ENCODE measurements at places on chromosomes 2 and 18.

- DNase-seq, result no peak
Measured at GRCh38 chr2:98809116-98809515, 78.2 kb upstream of the MGAT4A start.

DNA sequence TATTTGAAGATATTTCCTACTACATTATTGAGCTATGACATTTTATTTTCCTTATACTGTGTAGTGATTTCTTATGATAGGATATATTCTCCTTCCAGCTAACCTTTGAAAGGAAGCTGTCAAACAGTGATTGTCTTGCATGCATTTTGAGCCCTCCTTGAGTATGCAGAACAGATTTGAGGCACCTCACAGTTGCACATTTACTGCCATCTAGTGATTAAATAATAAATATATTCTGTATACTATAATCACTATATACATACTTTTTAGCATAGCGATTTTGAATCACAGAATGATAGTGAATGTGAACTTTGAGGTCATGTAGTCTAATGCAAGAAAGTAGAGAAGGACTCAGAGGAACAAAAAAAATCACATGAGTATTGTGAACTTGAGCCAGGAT lies 268.4 kb upstream of the CDH19 start:
- DNase-seq, result no peak

GRCh38 chr18:58005011-58005410 lies 39.0 kb upstream of the NEDD4L start:
- no peak for DNase-seq

GRCh38 chr2:190947711-190948251 lies 66.2 kb downstream of the STAT1 start:
- no peak for DNase-seq

DNA sequence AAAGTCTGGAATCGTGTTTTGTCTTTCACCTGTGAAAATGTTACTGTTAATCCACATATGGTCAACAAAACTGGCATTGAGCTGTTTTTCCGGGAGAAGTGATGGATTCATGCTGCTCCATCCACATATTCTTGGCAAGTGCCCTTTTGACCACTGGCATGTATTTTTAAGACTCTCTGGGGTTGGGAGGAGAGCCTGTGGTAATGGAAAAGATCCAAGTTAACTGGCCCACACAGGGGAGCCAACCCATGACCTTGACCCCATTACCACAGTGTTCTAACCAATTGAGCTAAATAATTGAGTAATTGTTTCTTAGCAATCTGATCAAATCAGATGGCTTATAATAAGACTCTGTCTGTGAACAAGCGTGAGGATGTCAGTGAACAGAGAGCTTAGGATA lies 296.2 kb upstream of the NRP2 start:
- DNase-seq, result no peak

DNA sequence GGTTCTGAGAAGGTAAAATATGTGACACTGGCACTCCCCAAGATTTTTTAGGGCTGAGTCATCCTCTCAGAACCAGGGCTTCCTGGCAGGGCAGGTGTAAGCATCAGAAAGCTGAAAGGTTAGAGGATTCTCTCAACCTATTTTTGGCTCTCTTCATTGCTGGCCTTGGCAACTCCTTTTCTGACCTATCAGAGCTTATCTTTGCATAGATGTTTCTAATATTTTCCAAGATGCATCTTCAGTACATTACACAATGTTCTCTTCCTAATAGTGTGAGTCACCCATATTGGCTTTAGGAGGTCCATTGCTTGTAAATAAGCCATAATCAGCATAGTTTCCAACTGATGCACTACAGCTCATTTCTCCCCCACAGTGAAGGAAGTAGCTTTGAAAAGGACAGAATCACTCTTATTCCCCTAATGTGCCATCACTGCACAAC lies 2008.4 kb upstream of the PIK3C3 start:
- DNase-seq, result no peak

DNA sequence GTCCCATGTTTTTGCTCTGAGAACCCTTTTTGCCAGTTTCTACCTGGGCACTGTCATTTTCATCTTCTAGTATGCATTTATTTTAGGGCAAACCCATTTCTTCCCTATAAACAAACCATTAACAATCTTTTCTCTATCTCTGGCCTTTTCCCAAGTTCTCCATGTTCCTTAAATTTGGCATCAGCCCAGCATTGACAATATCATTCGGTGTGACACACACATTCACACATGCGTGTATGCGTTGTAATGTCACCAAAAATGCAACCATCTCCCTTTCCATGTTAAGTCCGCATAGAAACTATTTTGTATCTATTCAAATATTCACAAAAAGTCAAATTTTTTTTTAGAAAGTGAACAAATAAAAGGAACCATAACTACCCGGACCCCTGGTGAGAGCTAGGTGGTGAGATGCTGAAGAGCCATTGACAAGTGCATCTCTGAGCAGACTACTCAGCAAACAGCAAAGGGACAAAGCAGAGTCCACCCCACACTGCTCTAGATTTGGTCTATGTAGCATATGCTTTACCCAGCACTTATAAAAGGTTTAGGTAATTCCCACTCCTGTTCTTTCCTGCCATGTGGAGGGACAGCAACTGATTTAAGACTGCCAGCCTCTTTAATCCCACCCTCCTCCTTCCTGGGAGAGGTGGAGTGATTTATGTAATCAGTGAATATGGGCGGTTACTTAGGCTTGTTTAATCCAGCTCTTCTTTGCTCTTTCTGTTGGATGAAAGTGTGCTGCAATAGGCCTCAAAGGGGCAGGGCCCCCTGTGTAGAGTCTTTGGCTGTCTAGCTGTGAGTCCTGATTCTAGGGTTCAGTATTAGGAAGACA lies 124.1 kb downstream of the METTL8 start:
- DNase-seq, result no peak

GRCh38 chr2:74755386-74755785 lies 78.5 kb upstream of the HK2 start:
- no peak for DNase-seq

GRCh38 chr18:10490401-10491165 lies 35.2 kb upstream of the NAPG start:
- DNase-seq, result peak; percentile 44

DNA sequence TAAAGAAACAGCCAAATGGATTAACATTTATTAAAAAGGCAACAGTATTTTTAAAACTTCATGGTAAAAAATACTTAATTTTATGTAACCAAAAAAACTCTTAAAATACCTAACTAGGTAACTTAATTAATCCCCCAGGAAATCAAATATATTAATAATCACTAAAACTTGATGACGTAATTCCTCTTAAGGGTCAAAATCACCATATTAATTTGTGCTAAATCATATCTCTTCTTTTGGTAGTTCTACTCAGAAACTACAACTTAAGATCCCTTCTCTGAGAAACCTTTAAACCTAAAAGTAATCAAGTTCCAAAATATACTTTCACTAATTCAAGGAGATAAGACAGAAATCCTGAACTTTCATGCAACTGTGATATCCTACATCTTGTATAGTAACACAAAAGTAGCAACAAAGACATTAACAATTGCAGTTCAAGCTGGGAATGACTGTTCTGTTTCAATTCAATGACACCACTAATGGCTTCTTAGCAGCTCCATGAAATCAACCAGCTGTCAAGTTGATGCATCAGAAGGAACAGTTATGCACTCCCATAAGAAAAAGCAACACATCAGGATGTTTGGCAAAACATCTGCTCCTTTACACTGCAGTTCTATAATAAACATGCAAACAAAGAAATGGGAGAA lies 4.0 kb downstream of the BAZ2B start:
- no peak for DNase-seq

GRCh38 chr2:39706945-39707344 lies 41.2 kb downstream of the TMEM178A start:
- DNase-seq, result no peak

DNA sequence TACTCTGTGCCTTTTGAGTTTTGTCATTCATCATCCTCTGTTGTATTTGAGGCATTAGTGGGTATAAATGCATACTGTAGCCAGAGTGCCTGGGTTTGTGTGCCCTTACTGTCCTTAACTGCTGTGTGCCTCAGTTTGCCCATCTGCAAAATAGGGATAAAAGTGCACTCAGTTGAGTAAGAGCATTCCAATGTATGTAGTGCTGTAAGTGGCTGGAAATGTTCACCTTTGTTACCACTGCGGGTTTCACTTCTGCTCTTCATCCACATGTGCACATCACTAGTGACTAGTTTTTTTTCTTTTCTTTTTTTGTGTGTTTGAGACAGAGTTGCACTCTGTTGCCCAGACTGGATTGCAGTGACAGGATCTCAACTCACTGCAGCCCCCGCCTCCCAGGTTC lies 39.9 kb downstream of the PLEKHB2 start:
- no peak for DNase-seq

DNA sequence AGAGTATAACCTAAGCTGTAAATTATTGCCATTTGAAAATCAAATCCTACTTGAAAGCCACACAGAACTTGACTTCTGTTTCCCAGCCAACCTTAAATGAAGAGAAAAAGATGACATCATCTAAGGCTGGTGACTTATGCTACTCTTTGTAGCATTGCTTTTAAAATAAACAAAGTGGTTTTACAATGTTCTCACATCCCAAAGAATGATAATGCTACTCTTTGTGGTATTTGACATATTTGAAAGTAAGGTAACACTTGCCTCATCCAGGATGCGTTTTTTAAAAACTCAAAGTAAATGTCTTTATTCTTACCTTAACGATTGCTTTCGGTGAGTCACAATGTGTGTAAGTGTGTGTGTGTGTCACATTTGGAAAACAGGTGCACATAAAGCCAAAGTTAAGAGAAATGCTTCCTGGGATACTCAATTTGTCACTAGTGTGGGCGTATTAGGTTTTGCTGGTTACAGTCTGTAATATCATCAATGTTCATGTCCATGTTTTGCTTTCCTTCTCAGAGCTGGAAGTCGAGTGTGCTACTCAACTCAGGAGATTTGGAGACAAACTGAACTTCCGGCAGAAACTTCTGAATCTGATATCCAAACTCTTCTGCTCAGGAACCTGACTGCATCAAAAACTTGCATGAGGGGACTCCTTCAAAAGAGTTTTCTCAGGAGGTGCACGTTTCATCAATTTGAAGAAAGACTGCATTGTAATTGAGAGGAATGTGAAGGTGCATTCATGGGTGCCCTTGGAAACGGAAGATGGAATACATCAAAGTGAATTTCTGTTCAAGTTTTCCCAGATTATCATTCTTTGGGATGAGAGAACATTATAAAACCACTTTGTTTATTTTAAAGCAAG lies 2.6 kb downstream of the PMAIP1 start:
- no peak for DNase-seq

DNA sequence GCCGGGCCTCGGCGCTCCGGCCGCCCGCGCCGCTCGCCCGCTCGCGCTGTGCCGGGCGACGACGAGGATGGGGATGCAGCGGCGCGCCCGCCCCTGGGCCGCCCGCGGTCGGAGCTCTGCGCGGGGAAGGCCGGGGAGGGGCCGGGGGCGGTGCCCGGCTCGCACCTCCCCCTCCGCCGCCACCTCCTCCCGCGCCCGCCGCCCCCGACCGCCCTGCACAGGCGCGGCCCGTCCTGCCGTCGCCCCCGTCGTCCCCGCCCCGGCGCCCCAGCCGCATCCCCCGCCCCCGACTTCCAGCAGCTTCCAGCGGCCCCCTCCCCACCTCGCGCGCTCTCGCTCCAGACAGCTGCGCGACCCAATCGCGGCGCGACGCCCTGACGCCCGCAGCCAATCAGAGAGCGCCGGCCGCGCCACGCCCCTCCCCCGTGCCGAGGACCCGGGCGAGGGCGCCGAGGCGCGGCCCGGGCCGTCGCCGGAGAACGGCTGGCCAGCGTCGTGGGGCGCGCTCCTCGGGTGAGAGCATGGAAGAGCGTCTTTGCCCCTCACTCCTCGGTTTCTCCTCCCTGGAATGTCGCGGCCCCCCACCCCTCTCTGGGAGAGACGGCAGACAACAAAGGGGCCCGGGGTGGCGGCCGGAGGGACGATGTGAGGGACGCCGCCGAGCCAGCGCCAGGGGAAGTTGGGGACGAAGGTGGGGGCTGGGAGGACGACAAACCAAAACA lies at the start of gene MBOAT2:
MBOAT2 (minus strand) TSS at position 69 of the 722 bp plus-strand sequence. CDS start 70 bp downstream, outside the sequence.
- peak; percentile 87 for DNase-seq

- DNase-seq, result no peak
Measured at GRCh38 chr18:10399465-10399864, 55.0 kb upstream of the APCDD1 start.

- DNase-seq, result no peak
Measured at GRCh38 chr2:26011990-26012856, 21.7 kb upstream of the RAB10 start.

DNA sequence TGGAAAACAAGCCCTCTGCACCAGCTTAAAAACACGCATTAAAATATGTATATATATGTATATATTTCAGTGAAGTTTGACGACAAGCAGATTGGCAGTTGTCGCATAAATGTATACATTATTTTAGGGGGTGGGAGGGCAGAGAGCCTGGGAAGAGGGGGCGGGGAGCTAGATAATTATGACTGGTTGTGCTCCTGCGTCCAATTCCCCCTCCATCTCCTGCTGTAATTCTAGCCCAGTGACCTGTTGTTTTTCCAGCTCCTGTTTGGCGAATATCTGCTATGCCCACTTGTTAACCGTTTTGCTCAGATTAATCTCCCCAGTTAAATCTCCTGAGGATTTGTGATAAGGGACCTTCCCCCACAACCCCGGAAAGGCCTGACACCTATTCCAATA lies 656 bp downstream of the UNC80 start:
- DNase-seq, result no peak

DNA sequence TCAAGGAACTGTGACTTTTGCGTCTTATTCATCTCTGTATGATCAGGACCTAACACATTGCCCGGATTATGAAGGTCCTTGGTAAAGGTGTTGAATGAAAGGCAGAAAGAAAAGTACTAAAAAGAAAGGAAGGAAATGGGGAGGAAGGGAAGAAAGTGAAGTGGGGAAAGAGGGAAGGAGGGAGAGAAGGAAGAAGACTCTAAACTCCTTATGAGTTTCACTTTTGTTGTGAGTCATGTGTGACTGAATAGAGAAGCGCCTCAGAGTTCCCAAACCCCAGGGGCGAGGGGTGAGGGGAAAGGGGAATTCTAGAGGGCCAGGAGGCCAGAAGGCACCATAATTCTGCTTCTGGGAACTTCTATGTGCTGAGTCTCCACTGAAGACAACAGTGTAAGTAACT lies 30.9 kb upstream of the OSBPL6 start:
- DNase-seq, result no peak

- peak; percentile 22 for DNase-seq
Measured at GRCh38 chr2:69453475-69454129, 16.4 kb upstream of the NFU1 start.

DNA sequence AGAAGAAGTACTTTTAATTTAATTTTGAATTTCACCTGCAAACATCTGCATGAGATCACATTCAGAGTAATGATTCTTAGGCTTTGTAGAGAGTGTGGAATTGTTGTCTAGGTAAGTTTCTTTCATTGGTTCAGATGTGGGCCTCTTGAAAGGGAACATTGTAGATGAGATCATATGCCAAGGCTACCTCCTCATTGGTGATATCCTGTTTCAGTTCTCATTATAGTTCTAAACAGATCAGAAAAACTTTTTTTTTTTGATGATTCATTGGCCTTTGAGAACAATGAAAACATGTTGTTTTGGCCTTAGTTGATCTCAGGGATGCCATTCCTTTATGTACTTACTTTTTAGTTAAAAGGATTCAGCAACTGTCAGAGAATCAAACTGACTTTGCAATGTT lies 44.5 kb downstream of the EML6 start:
- no peak for DNase-seq

DNA sequence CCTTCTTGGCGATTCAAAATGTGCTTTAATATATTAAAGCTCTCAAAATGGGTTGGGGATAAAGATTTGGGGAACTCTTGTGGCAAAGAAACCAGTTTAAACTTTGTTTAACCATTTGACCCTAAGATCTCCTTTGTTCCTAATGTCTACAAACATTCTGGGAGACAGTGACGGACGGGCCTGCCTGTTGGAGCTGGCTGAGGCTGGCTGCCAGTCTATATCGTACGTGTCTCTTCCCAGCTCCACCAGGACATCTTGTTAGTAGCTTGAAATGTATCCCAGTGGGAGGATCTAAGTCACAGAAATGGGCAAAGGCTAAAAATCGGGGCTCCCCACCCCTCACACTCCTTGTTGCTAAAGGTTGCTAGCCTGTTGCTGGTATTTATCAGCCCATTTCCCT lies 30.7 kb downstream of the ZNF532 start:
- DNase-seq, result no peak
